ENCODE measurements at places on chromosomes 13 and 19.

DNA sequence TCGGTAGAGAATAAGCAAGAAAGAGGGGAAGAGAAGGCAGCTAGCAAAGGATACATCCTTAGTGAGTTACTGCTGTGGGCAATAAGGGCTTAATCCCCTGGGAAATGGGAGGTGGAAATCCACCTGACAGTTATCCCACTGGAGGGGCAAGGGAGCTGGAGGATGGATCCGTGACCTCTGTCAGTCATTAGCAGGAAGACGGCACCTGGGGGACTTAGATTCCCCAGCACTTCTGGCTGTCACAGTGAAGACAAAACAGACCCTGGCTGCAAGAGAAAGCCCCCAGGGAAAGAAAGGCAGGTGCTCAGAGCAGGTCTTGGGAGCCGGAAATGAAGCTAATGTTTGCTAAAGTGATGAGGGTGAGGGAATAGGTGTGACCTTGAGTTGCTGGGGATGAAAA is 70.4 kb upstream of the MRI1 start:
- no peak for DNase-seq

DNA sequence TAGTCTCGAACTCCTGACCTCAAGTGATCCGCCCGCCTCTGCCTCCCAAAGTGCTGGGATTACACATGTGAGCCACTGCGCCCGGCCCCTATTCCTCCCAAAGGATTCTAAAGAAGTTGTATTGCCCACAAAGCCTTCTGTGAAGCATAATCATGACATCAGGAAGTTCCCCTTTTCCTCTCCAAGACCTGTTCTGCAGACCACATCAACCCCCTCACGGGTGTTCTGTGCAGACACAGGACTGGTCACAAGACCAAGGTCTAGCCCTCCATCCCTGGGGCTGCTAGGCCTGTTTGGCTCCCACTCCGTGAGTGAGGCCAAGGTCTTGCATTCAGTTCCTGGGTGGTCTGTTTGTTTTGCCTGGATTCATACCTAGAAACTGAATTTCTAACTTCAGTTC is 178.1 kb downstream of the FLT1 start:
- no peak for DNase-seq

DNA sequence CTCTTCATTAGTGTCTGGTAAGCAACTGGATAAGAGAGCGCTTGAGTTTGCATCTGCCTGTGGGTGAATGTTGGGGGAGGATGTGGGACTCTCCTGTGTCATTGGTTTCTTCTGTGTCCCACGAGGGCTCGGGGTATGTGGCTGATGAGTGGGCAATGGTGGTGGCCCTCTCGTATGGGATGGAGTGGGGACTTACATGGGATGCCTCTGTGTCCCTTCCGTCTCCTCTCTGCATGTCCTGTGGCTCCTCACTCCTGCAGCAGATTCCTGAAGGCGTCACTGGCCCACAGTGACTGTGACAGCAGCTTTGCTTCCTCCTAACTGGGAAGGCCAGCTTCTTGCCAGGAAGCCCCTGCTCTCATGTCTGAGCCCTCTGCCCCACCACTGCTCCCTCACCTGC is 2.6 kb upstream of the LRP3 start:
- no peak for DNase-seq

DNA sequence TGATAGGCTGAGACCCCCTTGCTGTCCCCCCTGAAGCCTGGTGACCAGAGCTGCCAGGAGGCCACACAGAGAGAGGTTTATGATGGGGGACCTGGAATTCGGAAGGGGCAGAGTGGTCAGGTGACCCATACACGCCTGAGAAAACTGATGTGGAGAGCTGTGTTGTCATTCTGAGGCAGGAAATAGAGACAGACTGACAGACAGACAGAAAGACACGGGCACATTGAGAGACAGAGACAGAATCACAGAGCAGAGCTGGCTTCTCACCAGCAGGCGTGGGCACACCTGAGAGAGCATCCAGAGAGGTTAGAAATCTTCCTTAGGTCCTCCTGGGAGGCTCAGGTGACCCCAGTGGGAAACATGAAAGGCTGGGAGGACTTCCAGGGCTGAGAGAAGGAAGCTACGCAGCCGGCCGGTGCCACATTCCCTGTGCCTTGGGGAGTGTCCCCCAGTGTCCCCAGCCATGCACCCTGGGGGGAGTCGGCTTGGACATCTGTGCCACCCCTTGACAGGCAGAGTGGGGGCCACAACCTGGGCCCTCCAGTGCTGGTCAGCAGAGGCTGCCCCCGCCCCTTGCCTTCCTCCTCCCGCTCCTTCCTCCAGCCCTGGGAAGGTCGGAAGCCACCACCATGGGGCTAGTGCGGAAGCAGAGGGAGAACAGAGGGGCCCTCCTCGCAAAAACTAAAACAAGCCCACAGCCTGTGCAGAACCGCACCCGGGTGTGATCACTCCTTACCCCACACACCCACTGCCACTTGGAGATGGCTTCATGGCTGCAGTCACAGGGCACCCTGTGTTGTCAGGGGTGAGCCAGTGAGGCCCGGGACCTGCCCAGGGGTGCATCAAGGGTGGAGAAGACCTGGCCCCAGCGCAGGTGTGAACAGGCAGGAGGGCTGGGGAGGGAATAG is 2.2 kb downstream of the FFAR1 start:
- no peak for DNase-seq

GRCh38 chr19:5265260-5265659 is 75.4 kb downstream of the PTPRS start:
- no peak for DNase-seq

Measured in GM12864 (cell line).